ENCODE measurements at places on chromosomes 1 and 21.
A peak's percentile ranks its signal among the peaks of the same experiment; 100 is the strongest.

DNA sequence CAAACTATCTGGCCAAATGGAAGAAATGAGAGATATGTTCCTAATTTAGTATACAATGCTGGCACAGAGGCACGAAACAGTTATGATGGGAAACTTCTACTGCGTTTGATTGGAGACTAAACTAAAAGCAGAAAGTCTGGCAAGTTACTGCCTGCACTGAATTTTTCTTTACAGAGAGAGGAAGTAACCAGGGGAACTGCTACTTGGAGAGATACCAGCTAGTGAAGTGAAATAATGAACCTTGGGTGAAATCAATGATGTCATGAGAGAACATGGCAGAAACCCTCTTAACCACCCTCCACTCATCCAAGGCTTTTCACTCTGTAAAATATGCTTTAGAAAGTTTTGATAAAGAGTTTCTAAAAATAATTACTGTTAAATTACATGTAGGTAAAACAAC is 29.3 kb downstream of the NIBAN1 start:
- peak; percentile 12 for DNase-seq

DNA sequence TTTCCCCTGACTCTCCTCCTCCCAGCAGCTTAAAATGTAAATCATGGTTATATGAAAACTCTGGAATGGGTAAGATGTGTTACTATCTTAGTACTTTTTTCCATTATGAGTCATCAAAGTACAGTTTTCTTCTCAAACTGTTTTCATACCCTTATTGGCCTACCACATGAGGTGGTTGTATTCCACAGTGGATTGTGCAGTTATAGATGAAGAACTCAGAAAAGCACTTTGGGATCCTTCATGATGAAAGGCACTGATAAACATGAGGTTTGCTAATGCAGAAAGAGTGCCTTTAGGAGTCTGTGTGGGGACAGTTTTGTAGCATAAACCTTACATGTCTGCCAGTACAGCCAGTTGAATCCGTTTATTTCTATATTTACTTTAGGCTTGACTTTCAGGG is 32.0 kb upstream of the MYOCOS start:
- no peak for DNase-seq

DNA sequence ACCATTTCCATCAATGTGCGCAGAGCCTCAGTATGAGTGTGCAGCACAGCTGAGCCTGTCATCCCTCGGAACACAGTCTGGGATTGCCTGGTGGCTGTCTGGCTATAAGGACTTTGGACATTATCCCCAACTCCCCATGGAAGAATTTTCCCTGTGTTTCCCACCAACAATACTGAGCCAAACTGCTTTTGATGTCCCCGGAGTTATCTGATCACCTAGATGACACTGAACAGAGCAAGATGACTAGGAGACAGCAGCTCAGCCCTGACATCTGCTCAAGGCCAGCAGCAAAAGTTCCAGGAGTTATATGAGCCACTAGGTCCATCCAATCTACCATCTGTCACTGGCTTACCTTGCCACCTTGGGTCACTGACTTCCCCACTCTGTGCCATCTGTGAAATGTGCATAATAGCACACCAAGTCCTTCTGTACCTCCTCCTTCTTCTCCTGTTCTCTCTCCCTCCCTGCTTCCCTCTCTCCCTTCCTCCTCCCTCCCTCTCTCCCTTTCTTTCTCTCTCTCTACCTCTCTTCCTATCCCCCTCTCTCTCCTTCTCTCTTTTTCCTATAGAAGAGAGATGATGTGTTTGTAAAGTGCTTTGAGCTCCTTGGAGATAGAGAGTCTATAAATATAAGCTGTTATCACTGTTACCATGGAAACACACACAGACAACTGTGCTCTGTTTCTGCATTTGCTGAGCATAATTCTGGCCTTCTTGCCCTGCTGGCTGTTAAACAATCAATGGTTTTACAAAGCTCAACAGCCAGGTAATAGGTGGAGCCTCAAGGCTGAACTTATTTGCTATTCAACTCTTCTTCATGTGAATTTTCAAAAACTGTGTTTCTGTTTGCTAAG is 19.7 kb upstream of the ATP1B1 start:
- DNase-seq = peak; percentile 17

DNA sequence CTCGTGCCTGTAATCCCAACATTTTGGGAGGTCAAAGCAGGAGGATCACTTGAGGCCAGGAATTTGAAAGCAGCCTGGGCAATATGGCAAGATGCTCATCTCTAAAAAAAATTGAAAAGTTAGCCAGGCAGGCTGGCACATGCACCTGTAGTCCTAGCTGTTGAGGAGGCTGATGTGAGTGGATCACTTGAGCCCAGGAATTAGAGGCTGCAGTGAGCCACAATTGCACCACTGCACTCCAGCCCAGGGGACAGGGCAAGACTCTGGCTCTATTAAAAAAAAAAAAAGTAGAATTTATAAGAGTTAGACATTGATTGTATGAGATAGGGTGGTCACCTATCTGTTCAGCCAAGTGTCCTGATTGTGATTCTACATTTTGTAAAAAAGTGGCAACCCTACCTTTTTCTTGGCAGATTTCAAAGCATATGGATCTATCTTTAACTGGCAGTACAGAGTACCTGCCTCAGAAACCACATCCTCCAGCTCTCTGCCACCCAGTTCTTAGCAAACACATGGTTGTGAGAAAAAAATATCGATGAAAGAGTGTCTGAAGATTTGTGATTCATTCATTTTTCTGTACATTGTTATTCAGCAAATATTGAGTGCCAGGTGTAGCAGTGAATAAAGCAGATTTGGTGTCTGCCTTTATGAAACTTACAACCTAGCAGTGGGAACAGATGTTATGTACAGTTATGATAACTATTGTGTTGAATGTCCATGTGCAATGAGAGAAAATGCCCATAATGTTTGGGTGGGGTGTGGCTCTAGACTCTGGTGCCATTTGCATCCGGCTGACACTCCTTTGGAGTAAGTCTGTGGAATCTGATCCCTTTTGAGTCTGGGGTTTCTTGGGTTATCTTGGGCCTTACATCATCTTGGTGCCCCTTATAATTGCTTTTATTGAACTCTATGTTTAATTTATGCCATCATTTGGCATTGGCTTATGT is 82.5 kb downstream of the ST3GAL3 start:
- DNase-seq = no peak

All from lung microvascular endothelial cell (primary cell).